ENCODE measurements at places on chromosomes 2 and 18.

DNA sequence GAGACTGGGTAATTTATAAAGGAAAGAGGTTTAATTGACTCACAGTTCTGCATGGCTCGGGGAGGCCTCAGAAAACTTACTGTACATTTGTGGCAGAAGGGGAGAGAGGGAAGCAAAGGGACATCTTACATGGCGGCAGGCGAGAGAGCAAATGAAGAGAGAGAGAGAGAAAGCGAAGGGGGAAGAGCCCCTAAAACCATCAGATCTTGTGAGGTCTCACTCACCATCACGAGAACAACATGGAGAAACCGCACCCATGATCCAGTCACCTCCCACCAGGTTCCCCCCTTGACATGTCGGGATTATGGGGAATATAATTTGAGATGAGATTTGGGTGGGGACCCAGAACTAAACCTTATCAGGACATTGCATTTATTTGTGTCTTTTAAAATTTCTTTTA is 75.9 kb downstream of the ACSL3 start:
- DNase-seq = no peak

- no peak for DNase-seq
Observed at GRCh38 chr2:2180446-2180845, 150.6 kb downstream of the MYT1L start.

DNA sequence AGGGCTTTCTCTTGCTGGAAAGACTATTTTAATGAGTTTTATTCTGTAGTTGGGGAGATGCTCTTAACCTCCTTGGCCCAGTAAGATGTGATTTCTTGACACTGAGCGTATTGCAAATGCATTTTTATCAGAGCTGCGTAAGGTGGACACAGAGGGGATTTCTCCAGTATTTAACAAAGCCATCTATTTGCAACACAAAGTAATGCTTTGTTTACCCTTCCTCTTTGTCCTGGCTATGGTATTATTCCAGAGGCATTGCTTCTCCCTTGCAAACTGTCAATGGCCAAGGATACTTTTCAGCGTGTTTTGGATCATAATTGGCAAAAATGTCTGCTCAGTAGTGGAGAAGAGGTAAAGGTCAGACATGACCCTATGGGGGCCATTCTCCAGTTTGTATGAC is 90.8 kb upstream of the PIK3C3 start:
- DNase-seq = no peak

GRCh38 chr2:36445185-36445866 is 89.7 kb downstream of the CRIM1 start:
- no peak for DNase-seq

GRCh38 chr18:961644-962355 is 57.1 kb downstream of the ADCYAP1 start:
- DNase-seq = no peak

GRCh38 chr2:191869178-191869577 is 22.3 kb upstream of the CAVIN2 start:
- DNase-seq = no peak

DNA sequence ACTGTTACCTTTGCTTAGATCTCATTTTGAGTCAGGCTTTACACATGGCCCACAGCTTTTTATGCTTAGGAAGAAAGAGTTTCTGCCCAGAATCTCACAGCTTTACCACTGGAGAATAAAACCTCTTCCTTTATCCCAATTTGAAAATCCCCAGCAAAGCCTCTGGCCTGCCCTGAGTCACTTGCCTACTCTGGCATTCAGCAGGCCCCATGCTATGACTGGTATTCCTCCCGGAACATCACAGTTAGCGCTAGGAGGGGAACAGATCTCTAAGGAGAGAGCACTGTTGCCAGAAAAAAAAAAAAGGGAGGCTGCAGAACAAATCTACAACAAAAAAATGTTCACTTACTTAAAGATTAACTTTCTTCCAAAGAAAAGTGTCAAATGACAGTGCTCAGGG is 152.9 kb upstream of the DNMT3A start:
- DNase-seq = no peak

GRCh38 chr2:119009110-119009509 is 67.1 kb downstream of the MARCO start:
- DNase-seq = no peak

GRCh38 chr2:40200366-40200915 is 251.4 kb downstream of the SLC8A1 start:
- no peak for DNase-seq

DNA sequence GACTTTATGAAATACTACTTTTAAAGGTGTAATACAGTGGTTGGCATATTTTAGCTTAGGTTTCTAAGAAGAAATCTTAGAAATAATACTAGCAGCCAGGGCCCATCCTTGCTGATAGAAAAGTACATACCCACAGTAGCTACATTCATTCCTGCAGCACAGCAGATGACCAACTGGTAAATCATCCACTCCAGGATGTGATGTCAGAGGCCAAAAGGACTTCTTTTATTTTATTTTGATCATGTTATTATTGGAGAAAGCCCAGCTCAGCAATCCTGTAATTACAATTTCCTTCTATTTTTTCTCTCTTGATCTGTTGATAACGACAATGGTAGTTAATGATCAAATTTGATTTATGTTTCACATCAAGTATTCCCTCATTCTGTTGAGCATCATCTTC is 18.0 kb upstream of the TTN start:
- DNase-seq = no peak

- no peak for DNase-seq
Observed at GRCh38 chr2:42274863-42275262, 86.2 kb downstream of the COX7A2L start.

DNA sequence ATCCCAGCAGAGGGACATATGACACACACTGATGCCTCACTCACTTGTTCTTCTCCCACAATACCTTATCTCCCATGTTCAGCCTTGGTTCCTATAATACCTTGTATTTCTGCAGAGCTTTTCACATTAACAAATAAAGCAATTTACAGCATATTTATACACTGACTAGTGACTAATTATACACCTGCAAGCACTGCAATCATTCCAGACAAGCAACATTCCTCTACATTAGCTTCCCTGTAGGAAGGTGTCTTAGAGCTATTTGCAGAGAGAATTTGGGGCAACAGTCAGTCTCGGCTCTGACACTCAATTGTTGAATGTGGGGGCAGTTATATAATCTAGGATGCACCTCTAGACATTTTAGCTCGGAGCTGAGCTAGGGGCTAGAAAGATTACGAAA is 9.5 kb upstream of the INSIG2 start:
- DNase-seq = no peak

DNA sequence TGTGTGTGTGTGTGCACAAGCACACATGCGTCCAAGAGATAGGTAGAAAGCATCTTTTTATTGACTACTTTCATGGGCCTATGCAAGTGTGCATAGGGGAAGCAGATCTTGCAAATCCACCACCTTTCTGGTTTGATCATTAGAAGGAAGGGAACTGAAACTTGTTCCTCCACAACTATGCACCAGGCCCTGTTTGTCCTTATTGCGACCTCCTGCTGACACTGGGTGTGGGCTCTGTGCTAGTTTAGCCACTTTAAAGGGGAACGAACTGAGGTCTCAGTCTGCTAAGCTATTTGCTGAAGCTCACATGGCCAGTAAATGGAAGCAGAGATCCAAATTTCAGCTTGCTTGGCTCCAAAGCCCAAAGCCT is 32.1 kb upstream of the INSIG2 start:
- DNase-seq = no peak

GRCh38 chr18:49169037-49169521 is 218.3 kb upstream of the SMAD7 start:
- DNase-seq = no peak

GRCh38 chr2:137892739-137893138 is 71.5 kb upstream of the HNMT start:
- DNase-seq = no peak

GRCh38 chr2:11969774-11970173 is 223.3 kb downstream of the LPIN1 start:
- no peak for DNase-seq

GRCh38 chr2:59959944-59960343 is 593.5 kb downstream of the BCL11A start:
- no peak for DNase-seq

DNA sequence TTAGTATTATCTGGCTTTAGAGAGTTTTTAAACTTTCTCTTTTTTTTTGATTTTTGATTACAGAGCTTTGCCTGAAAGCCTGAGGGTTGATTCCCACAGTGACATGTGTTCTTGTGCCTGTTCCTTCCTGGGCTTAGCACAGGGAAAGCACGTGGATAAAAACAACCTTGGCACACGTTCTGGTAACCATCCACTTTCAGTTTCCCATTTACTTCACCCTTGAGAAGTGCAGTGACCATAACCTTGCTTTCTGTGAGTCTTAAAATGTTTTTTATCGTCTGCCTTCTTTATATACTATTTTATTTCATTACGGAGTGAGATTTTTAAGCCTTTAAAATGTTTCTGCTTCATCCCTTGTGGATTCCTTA is 11.5 kb downstream of the CD226 start:
- DNase-seq = no peak

DNA sequence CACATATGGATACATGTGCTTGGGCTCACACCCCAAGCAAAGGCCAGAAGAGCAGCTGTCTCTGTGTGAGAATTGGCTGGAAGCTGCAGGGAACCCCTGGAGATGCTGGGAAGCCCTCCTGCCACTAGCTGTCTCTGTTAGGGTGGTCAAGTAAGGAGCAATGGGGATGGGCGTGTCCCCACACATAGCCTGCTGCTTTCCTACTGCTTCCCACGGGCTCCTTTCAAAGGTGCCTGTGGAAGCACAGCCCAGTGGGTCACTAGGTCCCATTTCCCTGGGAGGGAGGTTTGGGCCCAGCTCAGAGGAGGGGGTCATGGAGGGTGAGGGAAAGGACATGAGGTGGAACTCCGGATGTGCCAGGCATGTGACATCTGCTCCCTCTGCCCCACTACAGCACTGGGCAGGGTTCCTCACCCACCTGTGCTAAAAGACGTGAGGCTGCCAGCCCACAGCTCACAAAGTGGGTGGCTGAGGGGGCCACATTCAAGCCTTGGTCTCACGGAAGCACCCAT is 24.4 kb upstream of the MAL start:
- DNase-seq = no peak

DNA sequence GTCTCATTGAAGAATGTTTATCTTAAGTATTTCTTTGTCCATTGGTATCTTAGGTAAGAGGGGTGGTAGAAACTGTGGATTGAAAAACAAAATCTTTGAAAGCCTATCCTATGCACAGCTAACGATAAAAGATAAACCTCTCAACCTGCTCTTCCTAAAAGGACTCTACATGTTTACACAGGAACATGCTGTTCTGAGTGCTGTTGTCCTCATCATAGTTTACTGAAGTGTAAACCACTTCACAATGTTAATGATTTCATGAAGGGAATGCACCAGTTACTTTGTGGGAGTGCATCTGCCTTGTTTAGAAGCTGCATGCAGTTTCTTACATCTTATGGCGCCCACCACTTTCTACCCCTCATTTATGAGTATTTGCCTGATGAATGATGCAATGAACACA is 1.2 kb downstream of the ACMSD start:
- DNase-seq = no peak

GRCh38 chr2:174076975-174077374 is 111.8 kb upstream of the SP3 start:
- DNase-seq = no peak

DNA sequence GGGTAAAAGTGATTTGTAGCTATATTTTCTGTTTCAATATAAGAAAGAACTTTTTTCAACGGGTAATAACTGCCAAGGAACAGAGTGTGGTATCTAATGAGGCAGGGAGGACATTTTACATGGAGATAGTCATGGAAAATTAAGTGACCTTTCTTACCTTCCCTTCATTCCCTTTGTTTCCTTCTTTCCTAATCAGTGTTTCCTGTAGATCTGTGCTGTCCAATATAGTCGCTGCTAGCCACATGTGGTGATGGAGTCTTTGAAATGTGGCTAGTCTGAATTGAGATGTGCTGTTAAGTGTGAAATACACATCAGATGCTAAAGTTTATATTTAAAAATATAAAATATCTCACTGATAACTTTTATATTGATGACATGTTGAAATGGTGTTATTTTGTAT is 81.8 kb downstream of the BABAM2 start:
- DNase-seq = no peak

DNA sequence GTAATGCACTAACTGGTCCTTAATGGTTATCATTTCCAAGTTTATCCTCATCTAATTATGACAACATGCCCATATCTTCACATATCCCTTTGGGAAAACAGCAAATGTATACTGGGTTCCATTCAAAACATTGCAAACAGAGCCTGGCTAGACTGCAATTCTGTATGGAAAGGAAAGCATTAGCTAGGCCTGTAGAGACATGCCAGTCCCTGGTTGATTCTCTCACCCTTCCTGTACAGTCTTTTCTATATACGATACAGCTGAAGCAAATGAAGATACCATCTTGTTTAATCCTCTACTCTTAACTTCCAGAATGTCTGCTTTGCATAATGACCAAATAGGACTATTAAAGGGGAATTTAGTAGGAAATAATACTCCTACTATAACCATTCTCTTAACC is 294.4 kb upstream of the MC4R start:
- DNase-seq = no peak

DNA sequence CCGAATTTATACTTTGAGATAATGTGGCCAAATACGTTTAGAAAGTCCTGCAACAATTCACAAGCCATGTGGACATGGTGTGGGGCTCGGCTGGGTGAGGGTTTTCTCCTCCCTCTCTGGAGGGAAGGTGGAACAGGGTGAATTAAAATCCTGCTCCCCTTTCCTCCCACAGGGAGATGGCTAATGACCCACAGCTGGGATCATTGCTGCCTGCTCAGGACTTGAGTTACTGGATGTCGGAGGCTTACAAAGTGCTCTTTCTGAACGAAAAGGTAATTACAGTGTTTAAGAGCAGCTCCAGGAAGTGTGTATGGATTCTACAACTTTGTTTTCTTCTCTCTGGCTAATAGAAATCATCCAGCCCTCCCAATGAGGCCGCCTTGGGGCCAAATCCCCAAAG is 97.9 kb upstream of the ALKAL2 start:
- no peak for DNase-seq

DNA sequence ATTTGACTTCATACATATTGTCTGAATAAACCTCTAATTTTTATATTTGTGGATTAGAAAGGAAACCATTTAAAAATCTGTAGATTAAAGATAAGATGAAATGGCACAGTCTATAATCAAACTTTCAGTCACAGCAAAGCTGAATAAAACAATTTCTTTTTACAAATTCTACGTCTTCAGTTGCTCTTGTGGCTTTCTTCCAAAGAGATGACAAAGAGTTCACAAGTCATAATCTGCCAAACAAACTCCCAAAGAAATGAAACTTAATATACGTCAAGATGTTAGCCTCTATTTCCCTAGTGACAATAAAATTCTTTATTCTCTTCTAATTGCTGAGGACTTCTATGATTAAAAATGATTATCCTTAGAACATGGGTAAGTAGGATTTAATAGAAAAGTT is 66.3 kb downstream of the FIGN start:
- no peak for DNase-seq

- DNase-seq = no peak
Observed at GRCh38 chr18:74454279-74454751, 2.8 kb downstream of the DIPK1C start.

Data from A549 (cell line).